ENCODE measurements at places on chromosomes 2 and 18.

- no peak for DNase-seq
Observed at GRCh38 chr2:198930170-198930569, 527.6 kb downstream of the SATB2 start.

- no peak for DNase-seq
Observed at GRCh38 chr18:54250846-54251261, 18.5 kb upstream of the POLI start.

DNA sequence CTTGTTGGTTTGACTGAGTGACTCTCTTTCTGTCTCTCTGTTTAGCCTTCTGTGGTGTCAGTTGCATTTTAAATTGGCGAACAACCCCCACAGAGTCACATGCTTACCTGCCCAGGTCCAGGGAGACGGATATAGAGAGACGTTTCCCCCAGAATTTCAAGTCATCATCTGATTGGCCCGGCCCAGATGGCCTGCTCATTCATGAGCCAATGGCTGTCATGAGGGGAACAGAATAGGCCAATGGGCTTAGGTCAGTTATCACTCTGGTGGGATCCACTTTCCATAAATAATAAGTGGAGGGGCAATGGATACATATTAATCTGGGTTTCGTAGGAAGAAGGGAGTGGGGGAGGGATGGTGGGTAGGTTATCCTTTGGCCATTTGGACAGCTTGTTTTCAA, 150.0 kb upstream of the SPRED2 start:
- no peak for DNase-seq

GRCh38 chr18:79227621-79228020, 158.4 kb downstream of the ATP9B start:
- DNase-seq: no peak

DNA sequence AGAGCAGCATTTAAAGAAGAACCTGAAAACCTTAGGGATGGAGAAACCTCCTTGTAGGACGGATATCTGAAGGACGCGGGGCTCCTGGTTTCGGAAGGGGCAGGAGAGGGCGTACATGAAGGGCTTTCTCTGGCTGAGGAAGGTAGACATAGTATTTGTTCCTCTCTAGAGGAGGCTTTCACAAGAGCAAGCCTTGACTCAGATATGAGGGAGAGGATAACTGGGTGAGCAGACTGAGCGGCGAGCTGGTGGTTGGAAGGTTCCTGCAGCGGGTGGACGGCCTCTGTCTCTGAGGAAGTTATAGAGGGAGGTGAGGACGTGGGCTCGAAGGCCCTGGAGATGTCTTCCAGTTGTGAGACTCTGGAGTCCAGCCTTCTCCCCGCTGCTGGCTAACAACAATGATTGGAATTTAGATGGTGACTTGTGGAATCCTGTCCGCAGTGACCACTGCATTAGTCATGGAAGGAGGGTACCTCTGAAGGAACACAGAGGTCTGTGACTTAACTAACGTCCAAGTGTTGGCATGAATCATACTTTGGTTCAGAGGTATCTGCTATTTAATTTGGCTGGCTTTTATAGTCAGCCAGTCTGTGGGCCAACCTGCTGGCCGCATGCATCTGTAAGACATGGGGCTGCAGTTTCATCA, 80.9 kb downstream of the ASAP2 start:
- DNase-seq: no peak

GRCh38 chr2:240570531-240571313, 2.4 kb downstream of the RNPEPL1 start:
- DNase-seq: no peak

GRCh38 chr2:9360110-9360509, 63.2 kb downstream of the ITGB1BP1 start:
- no peak for DNase-seq

DNA sequence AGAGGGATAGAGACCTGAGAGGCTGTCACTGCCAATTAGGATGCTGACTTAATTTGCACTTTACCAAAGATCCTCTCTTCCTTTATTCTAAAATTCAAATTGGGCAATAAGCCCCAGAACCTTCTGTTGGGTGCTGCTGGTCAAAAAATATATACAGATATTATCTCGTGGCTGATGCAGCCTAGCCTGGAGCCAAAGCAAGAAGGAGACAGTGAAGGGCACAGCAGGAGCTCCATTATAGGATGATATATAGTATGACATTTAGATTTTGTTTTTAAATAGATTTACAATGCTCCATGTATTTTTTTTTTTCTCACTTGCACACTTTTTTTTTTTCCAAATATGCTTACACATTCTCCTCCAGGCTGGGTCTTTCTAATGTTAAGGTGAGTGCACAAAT, 579.3 kb downstream of the PIK3C3 start:
- DNase-seq: no peak

All from activated effector memory CD4-positive, alpha-beta T cell treated with Interleukin-2 at 50 U/mL for 16 hours (primary cell).